OCI-M1 (cell line): ENCODE measurements at places on chromosomes 1 and 21.
A peak's percentile ranks its signal among the peaks of the same experiment; 100 is the strongest.

GRCh38 chr1:212484701-212485570 is 52.2 kb downstream of the NENF start:
- DNase-seq: no peak

GRCh38 chr1:18302788-18303413 is 177.8 kb upstream of the KLHDC7A start:
- peak; percentile 1 for DNase-seq

DNA sequence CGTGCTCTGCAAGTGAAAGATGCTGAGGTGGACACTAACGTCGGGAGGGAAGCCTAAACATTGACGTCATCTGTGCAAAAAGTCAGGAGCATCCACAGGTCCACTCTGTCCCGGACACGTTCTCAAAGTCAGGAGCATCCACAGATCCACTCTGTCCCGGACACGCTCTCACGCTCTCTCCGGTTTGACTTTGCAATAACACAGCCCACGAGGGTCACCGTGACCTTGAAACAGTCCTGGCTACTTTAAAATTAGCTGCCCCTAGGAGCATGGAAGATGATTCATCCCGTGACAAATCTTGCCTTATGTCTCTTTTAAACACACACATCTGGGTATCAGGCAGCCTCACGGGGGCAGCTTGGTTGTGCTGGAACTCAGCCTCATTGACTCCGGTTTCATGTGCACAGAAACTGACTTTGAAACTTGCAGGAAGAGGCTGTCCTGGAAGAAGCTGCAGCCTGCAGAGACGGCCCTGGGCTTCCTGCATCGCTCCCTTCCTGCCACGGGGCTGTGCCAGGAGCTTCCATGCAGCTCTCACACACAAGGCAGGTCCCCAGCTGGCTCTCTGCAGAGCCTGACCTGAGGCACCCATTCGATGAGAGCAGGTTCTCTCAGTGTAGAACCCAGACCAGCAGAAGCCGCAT is 18.1 kb upstream of the COL18A1 start:
- DNase-seq: peak; percentile 65

DNA sequence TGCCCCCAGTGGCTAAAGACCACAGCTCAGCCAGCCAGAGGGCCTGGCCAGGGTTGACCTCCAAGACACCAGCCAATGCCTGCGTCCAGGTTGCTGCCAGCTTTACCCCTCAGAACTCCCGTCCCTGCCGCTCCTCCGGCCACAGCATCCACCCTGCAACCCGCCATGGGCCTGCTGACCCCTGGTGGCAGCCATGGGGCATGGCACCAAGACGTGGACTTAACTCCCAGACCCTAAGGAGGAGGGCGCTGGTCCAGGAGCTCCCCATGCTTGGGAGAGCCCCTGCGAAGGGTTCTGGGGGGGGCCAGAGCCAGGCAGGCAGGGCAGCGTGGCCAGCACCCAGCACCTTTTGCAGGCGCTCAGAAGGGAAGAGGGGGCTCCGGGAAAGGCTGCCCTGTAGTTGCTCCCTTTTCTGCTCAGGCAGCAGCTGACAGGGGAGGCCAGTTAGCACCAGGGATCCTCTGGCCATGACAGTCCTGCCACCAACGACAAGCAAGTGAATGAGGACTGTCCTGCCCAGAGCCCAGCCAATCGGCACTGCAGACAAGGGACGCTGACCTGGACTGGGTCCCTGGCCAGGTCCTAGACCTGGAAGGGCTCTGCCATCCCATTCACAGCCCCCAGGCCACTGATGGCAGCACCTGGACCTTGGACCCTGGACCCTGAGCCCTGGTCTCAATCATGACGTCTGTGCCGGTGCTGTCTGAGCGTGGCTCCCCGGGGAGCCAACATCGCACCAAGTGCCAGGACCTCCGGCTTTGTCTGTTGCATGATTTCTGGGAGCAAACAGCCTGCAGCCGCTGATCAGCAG is 246.2 kb downstream of the NPHP4 start:
- peak; percentile 73 for DNase-seq

DNA sequence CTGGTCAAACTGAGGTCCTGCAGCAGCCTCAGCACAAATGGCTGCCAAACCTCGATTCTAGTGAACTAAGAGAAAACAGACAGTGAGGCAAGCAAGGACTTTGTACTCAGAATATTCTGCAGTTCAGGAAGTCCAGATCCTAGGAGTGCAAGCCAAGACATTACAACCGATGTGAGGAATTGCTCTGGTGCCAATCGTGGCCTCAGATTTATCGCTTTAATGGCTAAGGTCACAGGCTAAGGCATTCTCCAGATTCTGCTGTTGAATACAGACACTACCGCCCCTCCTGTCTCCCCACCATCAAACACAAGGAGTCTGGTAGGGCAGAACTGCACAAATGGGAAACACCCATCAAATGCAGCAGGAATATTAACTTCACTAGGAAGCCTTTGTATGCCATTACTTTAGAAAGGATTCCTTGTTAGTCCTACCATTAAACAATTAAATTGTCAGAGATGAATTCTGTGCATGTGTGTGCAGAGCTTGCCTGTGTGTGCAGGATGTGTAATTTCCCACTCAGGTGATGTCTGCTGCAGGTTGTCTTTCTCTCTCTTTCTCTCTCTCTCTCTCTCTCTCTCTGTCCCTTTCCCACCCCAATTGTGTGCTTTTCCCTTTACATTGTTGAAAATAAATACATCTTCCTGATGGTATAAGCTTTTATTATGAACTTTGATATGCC is 9.2 kb upstream of the SERTAD4 start:
- DNase-seq: no peak

- DNase-seq: no peak
These were observed 119.1 kb upstream of the RUNX3 start for GRCh38 chr1:25049190-25049589.

DNA sequence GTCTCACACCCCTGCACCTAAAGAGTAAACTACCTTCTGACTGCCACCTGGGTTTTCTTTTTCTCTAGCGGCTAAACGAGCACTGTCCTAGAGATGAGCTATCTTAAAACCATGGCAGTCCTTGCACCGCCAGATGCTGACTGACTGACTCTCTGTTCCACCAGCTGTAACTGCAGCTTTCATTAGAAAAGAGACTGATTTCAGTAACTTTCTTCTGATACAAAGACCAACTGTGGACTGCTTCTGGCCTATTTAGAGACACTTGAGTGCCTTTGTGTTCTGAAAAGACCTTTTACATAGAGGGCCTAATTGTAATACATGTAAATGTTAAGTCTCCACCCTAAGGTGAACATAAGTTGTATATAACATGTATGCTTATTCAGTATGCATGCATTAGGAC is 152.5 kb downstream of the DISC1 start:
- no peak for DNase-seq

GRCh38 chr1:22292011-22292788 is 149.3 kb upstream of the WNT4 start:
- DNase-seq: no peak

GRCh38 chr1:55363268-55363667 is 148.1 kb upstream of the USP24 start:
- DNase-seq: peak; percentile 19

DNA sequence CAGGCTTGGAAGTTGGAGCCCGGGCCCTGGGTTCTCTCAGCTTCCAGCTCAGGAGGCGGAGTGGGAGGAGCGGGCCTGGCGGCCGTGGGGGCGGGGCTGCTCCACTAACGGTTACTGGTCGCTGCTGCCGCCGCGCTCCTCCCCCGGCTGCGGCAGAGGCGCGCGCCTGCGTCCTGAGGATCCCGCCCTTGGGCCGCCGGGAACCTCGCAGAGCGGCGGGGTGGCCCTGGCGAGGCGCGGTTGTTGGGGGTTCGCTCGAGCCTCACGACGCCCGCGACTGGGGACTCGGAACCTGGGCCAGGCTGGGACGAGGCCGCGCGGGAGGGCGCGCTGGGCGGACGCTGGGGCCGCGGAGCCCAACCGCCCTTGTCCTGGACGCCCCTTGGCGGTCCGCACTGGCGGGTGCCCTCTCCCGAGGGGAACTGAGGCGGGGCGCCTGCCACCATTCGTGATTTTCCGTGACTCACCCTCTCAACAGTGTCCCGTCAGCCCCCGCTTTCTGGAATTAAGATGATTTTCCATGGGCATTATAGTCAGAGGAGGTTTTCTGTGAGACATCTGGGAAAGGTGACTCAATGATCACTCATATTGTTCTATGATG is 34.1 kb downstream of the OR2G3 start:
- peak; percentile 76 for DNase-seq

DNA sequence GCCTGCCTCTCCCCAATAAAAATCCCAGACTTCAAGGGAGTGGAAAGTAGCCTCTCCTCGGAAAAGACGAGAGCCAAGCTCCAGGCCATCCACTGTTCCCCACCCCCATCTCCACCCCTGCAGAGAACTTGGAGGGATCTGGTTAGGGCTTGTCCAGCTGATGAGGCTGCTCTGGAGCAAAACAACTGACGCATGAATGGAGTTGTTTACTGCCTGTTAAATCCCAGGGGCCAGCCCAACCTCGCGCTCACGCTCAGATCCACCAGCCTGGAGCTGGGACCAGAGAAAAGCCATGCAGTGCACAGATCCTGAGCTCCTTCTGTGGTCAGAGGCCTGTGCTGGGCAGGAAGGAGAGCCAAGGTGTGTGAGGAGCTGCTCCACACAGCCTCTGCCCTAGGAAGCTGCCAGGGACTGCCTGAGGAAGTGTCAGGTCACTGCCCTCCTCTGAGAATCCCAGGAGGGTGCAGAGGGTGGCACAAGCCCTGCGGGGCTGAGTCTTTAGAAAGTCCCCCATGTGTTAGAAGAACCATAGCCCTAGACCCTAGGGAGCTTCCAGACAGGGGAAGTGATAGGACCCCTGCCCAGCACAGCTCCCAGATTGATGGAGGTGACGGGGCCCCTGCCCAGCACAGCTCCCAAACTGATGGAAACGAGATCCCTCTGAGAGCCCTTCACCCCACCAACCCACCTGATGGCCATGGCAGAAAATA is 109.0 kb upstream of the IPO9 start:
- DNase-seq: no peak

DNA sequence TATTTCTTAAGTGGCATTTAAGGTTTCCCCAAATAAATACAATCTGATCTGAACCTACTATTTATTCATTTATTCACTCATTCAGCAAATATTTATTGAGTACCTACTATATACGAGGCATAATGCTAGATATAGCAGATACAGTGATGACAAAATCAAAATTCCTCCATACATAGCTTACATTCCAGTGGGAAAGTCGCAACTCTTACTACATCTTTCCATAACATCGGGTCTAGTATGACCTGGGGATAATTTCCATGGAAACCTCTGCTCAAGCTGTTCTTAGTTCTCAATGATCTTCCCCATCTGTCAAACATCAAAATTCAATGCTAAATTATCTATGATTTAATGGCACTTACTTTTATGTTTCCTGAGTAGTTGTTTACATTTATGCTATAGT is 70.8 kb upstream of the PRKACB start:
- no peak for DNase-seq

- no peak for DNase-seq
These were observed 65.8 kb upstream of the VAMP3 start for GRCh38 chr1:7705048-7705907.

DNA sequence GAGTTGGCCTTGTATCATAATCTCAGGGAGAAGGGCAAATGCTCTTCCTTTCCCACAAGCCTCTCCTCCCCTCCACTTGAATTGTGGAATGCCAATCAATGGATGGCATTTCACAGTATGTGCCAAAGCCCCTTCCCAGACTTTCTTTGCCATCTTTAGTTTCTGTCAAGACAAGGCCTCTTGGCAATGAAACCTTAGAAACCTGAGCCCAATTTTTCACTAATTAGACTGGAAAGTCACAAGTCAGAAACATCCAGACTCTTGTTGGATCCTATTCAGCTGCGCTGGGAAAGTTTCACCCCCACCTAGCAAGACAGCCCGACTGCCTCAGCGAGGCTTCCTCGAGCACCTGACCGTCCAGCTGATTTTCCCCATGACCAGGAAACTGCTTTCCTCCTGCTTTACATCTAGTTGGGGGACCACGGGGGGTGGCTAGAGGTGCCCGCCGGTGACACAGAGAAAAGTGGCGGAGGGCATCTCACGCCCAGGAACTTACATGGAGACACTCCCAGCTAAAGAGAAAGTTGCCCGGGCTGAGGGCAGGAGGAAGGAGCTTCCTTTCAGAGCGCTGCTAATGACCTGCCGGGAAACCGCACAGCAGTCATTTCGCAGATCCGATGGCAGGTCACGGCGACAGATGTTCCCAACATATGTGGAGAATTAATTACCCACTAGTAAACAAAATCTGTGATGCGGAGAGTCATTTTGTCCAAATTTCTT is 302.6 kb upstream of the RRP15 start:
- DNase-seq: no peak

DNA sequence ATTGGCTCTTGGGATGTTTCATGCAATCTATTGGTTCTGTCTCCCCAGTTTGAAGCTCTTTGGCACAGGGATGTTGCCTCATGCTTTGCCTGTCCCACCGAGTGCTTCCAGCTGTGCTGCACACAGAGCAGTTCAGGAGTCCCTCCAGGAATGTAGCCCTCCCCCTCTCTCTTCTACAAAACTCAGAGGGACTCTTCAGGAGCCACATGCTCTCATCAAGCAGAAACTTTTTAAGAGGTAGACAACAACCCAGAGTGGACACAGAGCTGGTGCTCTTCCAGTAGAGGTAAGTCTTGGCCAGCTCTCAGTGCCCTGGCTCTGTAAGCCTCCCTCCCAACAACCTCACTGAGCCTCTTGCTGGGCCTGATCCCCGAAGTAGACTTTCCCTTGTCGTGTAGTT is 11.6 kb upstream of the ZNF697 start:
- no peak for DNase-seq

- peak; percentile 88 for DNase-seq
These were observed 30.0 kb upstream of the RCSD1 start for GRCh38 chr1:167599957-167600581.

GRCh38 chr1:174841747-174842146 is 158.0 kb upstream of the CACYBP start:
- DNase-seq: peak; percentile 47

DNA sequence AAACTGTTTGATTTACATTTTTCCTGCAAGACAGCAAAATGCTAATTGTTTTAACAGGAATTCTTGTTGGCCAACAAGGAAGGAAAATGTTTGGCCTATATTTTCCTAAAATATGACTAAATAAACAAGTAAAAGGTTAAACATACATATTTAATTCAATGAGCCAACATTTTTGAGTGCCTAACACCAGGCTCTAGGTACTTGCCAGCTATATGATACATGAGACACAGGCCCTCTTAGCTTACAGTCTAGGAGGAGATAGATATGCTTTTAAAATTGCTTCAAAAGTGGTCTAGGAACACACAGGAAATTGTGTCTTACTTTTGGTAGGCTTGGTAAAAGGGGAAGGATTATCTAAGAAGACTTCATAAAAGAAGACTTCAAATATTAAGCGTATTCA is 50.9 kb downstream of the PIGK start:
- DNase-seq: no peak

DNA sequence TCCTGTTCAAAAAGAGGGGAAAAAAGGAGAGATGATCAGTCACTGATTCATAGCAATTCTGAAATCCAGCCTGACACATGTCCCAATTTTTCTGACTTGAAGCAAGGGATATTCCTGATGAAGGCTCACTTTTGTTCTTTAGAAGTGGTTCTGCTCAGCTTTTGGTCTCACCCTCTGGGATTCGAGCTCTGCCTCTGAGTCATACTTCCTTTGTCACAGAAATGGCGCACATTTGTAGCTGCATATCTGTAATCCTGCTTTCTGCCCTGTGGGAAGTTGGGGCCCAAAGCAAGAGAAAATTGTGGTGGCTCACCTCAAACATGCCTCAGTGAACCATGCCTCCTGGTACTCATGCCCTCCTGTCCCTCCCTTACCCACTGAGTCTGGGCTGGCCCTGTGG is 22.3 kb upstream of the FAM78B start:
- no peak for DNase-seq
